ENCODE measurements at places on chromosomes 11 and 22. TPM values are rescaled to one million over a fixed set of nuclear protein-coding genes. Genes with fewer than 3 reads are reported as not detected.

GRCh38 chr11:85746670-85747069 is 60.7 kb upstream of the CCDC89 start:
- DNase-seq: no peak

GRCh38 chr11:108518581-108518980 is 20.4 kb upstream of the POGLUT3 start:
- DNase-seq: no peak

GRCh38 chr11:92295175-92296137 is 70.8 kb downstream of the FAT3 start:
- DNase-seq: no peak

GRCh38 chr22:18104566-18104965 is 6.0 kb upstream of the TUBA8 start:
- no peak for DNase-seq

- DNase-seq: no peak
Measured at GRCh38 chr11:126034933-126035425, 27.7 kb downstream of the CDON start.

GRCh38 chr11:57709802-57710367 is 2.1 kb downstream of the MED19 start:
- DNase-seq: no peak

DNA sequence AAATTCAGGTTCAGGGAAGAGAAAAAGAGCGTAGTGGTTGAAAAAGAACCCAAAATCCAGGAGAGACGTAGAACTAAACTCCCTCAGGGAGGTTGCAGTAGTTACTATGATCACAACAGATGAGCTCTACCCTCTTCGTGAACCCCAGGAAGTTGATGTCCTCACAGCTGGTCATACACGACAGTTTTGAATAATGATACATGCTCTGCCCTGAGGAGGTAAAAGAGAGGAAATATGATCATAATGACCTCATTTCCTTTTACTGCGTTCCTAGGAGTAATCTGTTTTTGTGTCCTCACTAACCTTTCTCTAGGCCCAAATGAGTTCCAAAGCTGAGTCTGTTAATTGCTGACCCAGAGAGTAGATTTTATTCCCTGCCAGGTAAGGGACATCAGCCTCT is 1.3 kb downstream of the PATE2 start:
- DNase-seq: no peak

Gene FOLR3
- not detected for total RNA-seq

DNA sequence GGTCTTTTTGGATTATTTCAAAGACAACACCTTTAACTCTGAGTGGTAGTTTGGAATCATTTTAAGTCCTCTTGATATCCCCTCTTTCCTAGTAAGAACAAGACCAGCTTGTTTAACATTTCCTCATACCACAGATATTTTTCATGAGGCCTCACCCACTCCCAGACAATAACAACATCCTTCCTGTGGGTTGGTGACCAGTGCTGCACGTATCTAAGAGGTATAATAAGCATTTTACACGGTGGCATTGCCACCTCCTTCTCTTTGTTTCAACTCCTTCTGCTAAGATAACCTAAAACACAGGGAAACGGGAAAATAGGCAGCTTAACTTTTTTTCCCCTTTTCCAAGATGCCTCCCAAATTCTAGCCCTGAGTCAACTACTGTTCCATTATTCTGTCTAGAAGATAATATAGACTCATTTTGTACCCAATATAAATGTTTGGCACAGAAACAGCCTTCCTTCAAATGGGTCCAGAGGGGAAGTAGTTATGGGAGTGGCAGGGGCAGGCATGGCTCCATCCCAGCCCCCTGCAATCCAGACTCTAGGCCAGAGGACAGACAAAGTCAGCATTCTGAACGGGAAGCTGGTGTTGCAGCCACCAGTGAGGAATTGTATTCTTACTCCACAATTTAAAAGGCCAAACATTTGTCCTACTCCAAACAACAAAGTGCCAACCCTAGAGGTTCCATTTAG is 28.5 kb downstream of the MAML2 start:
- DNase-seq: no peak

- DNase-seq: no peak
Measured at GRCh38 chr11:2732261-2732939, 32.6 kb upstream of the KCNQ1OT1 start.

- no peak for DNase-seq
Measured at GRCh38 chr11:103637295-103637694, 399.1 kb upstream of the DDI1 start.

Gene MISFA
- 4.0 TPM for total RNA-seq

Gene P2RX6
- total RNA-seq: 0.34 TPM

- DNase-seq: no peak
Measured at GRCh38 chr11:6544921-6545850, 48.1 kb downstream of the DNHD1 start.

Gene PNPLA5
- not detected for total RNA-seq

Gene SLC22A24
- total RNA-seq: not detected

Gene OR8G1
- not detected for total RNA-seq

DNA sequence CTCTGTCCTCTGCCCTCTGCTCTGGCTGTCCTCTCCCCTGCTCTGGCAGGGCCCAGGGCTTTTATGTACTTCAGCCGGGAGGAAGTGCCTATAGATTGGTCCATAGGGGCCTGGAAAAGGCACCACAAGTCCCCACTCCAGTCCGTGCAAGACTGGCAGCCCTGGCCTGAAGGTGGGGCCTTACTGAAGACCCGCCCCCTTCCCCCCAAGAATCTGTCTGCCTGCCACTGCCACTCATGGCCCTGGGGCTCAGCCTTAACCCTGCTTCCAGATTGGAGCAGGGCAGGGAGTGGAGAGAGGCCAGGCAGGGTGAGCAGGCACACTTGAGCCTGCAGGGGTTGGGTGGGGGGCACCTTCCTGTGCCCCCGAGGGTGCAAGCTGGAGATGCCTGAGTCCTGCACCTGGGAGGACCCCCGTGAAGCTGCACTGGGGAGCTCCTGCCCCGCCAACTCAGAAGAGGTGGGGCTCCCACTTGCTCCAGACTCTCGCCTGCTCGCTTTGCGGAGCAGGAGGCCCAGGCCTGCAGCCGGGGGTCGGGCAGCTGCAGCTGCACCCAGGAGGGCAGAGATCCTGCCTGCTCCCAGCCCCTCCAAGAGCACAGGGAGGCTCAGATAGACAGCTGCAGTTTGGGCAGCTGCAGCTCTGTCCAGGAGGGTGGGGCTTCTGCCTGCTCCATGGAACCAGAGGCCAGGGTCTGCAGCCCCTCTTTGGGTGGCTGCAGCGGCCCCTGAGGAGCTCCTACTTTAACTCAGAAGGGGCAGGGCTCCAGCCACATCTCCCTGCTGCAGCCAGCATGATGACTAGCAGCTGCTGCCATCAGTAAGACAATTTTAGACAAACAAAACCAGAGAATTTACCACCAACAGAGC is 51.0 kb upstream of the SC5D start:
- no peak for DNase-seq

Gene HTR3A
- total RNA-seq: not detected

Gene GLYATL1B
- total RNA-seq: not detected

- no peak for DNase-seq
Measured at GRCh38 chr11:83115551-83115950, 41.4 kb upstream of the PCF11 start.

DNA sequence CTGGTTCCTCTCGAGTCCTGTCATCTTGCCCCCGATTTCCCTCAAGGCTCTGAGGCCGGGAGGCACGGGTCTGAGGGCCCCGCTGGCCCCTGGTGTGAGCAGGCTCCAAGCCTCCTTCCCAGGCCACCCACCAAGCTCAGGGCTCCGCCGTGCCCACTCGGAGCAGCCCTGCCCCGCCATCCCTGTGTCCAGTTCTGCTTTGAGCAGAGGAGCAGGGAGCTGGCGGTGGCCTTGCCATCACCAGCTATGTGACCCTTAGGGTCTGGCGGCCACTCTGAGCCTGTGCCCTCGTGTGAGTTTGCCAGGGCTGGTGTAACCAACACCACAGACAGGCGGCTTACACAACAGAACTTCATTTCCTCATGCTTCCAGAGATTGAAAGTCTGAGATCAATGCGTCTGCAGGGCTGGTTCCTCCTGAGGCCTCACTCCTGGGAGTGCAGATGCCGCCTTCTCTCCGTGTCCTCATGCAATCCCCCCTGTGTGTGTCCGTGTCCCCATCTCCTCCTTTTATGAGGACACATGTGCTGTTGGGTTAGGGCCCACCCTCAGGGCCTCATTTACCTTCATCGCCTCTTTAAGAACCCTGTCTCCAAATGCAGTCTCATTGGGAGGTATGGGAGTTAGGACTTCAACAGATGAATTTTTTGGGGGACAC is 36.5 kb upstream of the CELSR1 start:
- DNase-seq: no peak

DNA sequence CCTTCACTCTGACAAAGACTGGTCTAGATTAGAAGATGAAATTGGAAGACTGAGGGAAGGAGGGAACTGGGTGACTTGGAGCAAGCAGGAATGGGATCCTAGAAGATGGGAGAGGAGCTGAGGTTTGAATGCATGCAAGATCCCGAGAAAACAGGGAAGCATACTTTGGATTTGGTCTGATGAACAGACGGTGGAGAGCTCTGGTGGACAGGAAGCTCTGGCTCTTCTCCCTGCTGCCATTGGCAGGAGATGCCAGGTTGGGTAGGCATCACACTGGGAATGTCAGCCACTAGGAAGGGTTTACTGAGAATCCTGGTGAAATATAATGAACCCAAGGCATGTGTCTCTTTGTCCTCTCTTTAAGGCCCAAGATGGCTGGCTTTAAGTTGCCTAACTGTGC is 16.5 kb downstream of the NAV2 start:
- DNase-seq: no peak

DNA sequence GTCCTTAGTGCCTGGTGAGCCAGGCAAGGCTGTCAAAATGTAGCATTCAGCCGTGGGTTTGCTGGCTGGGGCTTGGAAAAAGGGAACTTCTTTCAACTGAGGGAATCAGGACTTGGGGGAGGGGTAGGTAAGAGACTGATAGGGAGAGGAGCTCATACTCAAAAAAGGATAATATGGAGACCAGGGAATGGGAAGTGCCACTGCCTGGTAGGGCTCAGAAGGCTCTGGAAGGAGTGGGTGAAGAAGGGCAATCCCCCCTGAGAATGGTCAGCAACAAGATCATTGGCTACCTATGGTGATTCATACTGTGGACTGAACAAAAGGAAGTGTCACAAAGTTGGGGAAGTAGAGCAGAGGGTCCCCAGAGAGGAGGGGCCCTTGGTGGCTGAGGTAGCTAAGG is 1.9 kb downstream of the CNGA4 start:
- DNase-seq: no peak

DNA sequence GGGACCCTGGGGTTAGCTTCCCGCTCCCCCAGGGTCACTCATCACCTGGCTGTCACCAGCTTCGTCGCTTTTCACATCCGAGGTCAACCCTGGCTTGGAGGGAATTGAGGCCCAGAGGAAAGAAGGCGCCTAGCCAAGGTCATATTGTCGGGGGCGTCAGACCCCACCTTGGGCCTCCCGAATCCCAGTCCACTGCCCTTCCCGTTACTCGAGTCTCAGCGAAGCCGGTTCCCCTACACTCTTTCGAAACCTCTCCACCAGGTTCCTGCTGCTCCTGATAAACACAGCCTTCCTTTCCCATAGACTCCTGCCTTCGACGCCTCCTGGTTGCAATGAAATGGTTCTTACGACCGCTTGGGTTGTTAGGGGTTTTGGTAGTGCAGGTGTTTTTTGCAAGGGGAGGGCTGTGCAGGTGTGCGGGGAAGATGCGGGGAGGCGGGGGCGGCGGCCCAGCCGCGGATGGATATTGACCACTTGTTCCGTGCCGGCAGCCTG is 642 bp downstream of the NAA40 start:
- DNase-seq: no peak

DNA sequence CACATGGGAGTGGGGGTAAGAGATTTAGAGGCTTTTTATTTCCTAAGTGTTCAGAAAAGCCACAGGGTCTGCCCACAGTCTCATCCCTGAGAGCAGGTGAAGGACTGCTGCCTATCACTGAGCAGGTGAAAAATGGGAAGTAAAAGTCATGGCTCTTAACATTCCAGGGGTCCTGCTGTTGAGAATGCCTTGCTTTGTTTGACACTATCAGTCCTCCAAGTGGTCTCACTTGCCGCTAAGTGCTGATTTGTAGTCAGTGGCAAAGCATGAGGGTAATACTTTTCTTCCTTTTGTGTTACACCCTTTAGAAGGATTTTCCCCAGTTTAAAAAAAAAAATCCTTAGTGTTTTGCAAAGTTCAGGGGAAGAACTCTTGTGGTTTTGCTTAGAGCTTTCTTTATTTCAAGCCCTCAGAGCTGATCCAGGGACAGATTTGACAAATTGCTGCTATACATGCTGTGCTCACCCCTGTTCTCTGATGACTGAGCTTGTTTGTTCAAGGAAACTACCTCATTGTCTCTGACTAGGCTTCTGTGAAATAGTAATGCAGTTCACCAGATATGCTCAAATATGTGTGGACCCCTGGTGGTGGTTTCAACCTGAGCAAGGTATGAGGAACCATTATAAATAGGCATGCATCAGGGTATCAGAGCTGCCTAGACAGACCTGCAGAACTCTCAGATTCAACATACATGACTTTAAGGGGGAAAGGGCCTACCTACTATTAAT is 141.0 kb downstream of the ARHGAP42 start:
- DNase-seq: no peak

- no peak for DNase-seq
Measured at GRCh38 chr11:100794446-100794845, 107.4 kb downstream of the ARHGAP42 start.

DNA sequence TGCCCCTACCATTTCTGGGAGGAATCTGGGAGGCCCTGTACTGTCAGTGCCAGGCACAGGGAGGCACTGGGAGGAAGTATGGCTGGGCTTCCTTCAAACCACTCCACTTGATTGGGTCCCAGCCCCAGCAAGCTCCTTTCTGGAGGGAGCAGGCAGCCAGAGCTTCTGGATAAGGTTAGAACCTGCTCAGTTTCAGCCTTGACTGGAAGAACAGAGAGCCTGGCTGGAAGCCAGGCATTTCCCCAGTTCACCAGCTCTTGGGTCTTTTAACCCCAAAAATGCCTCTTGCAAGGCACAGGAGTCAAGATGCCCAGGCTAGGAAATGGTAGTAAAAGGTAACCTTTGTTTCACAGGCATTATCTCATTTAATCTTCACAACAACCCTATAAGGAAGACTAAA is 9.0 kb upstream of the KCTD14 start:
- DNase-seq: no peak
